ENCODE measurements at places on chromosomes 2 and 18.

- no peak for DNase-seq
Observed at GRCh38 chr2:134462275-134462674, 208.4 kb downstream of the MGAT5 start.

DNA sequence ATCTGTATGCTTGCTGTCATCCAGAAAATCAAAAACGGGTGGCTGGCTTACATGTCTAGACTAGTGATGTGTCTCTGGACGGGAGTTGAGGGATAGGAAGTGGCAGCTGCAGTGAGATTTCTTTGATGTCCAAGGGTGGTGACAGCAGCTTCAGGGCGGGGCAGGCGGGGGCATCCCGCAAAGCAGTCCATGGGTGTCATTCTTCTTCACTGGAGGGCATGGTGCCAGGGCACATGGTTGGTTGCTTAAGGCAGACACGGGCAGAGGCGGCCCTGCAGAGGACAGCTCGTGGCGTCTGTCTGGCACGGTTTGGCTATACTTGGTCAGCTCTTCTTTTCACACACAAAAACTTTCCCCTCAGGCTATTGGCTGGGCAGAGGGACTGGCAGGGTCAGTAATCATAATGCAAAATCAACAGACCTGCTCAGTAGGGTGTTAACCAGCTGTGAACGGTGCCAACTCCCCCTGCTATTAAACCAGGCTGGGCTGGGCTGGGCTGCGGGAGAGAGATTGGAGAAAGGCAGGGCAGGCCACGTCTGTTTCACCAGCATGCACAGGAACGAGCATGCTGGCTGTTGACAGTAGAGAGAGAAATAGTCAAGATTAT lies 63.7 kb downstream of the COL4A3 start:
- DNase-seq, result no peak

DNA sequence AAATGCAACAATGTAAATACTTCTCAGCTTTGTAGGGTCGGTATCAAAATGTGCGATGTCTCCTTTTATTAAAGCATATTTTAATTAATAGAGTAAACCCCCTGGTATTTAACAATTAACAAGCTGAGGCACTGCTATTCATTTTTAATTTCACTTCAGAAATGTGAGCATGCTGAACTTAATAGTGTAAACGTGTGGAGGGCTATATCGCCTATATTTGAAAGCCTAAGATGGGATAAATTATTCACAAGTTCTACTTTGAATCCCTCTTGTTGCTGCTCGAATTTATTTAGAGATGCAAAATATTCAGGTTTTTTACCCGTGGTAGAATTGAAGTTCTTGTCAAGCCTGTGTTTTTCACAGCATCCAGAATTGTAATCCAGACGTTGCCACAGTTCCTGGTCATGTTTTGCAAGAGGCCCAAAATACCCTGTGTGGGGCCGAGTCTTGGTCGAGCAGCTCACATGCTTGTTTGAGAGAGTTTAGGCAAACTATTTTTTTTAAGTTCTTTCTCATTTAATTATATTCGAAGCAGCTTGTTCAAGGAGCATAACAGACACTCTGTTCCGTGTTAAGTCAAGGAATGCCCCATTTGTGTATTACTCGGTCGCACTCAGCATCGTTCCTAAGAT lies 2.5 kb downstream of the SALL3 start:
- DNase-seq, result no peak

GRCh38 chr18:49739275-49739674 lies 74.1 kb downstream of the ACAA2 start:
- no peak for DNase-seq

Data from C1 segment of cervical spinal cord (tissue), 14 donors.